ENCODE measurements at places on chromosomes 2 and 18.
A peak's percentile ranks its signal among the peaks of the same experiment; 100 is the strongest.

GRCh38 chr18:46565256-46565655, 91.8 kb downstream of the LOXHD1 start:
- DNase-seq = no peak

- DNase-seq = no peak
These were observed 245.6 kb downstream of the NDUFA10 start for GRCh38 chr2:239779584-239779983.

GRCh38 chr18:5173236-5173635, 23.8 kb downstream of the AKAIN1 start:
- no peak for DNase-seq

DNA sequence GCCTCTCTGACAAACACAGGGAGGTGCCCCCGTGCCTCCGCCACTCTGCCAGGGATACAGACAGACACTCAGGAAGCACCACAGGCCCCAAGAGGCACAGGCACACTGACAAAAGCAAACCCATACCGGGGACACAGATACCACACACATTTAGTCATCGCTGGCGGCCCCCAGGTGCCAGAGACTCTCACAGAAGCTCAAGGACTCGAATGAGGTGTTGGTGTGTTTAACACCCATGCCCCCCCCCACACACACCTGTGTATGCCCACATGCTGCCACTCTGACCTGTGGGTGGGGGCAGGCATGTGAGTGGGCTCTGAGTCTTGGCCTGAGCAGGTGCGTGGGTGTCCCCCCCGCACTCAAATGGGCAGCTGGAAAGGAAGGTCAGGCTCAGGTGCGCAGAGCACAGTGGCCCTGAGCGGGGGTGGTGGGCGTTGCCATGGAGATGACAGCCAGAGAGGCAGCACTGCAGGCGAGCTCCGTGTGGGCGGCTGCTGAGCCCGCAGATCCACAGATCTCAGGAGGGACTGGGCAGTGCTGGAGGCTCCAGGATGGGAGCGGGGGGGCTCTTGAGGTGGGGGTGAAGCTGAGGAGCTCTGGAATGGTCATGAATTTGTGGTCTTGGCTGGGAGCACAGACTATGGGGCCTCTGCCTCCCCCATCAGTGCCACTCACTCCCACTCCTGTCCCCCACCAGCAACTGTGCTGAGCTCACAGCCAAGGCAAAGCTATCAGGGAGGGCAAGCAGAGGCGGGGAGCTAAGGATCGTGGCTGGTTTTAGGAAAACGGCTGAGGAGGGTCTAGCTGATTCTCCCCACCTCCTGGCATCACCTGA, 73.9 kb upstream of the TAF1B start:
- DNase-seq = no peak

DNA sequence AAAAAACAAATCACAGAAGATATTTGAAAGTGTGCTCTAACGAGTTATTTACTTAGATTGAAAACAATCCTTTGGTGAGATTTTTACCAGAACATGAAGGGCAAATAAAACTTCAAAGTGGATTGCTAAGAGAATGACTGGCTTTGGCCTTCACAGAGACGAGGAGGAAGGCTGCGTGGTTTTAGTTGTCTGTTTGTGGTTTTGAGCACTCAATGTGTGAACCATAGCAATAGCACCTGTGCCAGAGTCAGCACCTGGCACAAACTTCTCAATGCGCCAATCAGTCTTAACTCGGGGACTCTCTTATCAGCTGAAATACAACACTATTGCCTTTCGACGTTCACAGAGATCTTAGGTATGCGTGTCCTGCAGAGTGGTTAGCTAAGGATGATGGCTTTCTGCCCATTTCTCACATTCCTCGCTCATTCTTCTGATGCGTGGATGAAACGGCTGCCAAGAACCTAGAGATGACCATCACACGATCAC, 70.0 kb downstream of the MBP start:
- no peak for DNase-seq

DNA sequence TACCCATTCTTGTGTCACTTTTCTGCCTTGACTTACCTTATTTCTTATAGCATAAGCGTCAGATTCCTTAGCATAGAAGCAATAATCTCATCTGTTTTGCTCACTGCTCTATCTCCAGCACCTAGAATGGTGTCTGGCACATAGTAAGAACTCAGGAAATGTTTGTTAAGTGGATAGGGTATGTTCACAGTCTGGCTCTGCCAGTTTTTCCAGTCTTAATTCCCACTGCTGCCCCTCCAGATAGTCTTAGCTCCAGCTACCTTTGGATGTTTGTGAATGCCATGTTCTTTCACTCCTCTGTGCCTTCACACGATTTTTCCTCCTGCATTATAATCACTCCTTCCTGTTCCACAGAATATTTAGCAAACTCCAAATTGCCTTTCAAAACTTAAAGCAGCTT, 29.0 kb downstream of the DNAJC10 start:
- no peak for DNase-seq

DNA sequence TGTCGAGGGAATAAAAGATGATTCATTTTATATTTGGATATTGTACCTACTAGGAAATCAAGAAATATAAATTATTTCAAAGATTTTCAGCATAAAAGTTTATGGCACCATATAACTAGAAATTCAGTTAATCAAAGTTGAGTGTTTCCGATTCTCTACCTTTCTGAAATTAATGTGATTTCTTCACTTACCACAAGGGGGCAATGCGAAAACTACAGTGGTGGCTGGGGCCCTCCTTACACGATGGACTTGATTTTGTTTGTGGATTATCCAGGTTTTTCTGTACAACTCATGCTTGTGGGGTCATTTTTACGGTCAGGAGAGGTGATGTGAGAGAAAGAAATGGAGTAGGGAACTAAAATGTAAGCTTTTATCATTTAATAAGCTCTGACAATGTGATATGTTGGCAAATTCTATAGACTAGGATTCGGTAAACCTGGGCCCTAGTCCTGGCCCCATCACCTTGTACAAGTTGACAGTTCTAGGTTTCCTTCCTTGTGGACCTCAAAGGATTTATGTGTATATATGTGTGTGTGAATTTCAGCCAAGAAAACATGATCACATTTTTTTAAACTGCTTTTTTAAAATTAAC, 47.6 kb downstream of the G6PC2 start:
- DNase-seq = no peak

DNA sequence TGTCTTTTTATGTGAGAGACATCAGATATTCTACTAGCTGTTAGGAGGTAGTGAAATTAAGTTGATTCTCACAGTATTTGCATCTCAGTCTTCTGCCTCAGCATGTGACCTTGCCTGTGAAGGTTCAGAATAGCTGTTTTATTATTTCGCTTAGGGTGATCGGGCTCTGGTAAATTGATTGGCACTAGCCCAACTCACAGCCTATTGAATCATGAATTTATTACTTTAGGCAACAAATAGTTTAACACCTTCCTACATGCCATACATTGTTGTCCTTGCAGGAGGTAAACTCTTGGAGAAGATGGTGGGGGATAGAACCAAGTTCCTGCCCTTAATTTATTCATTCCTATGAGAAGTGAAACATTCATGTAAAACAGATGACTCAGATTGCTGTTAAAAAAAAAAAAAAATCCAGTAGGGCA, 101.9 kb downstream of the GPD2 start:
- no peak for DNase-seq

GRCh38 chr2:169362894-169363559, 693 bp upstream of the LRP2 start:
- DNase-seq = no peak

DNA sequence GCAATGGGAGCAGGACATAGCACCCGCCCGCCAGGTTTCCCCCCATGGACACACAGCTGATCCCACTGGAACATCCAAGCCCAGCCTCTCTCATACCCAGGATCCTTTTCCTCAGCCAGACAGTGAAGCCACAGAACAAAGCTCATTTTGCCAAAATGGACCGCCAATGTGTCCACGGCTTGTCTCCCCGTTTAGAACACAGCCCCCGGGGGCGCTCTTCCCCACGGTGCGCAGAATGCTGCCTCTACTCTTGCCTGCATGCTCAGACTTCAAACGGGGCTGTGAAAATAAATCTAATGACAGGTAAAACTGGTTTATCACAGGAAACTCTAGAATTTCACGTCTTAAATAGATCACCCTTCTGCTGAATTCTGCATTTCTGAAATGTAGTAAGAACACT, 548.5 kb upstream of the ID2 start:
- DNase-seq = no peak

DNA sequence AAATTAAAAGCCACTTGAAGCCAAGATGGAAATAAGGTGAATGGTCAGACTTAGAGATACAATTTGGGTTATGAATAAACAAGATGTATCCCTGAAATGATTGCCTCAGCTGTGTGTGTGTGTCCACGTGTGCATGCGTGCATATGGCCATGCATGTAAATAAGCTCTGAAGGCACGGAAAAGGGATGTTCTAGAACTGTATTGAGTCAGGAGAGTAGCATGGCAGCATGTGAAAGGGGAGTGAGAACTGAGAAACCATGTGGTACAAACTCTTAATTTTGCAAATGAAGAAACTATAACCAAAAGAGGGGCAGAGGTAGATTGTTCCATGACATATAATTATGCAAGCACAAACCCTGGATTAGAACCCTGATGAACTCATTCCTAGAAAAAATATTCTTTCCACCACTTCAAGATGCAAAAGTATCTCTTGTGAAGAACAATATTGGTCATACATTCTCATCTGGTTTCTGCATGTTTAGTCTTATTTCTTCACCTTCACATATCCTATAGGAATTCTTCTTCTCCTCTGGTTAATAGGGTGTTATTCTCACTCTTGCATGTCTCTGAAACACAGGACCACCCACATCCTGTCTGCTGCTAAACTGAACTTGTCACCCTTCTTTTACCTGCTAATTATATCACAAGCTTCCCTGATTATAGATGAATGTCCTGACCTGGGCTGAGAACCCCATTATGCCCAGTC, 455.8 kb downstream of the SETBP1 start:
- no peak for DNase-seq

- peak; percentile 50 for DNase-seq
These were observed 174.0 kb downstream of the SMAD2 start for GRCh38 chr18:47756364-47757016.

- no peak for DNase-seq
These were observed 113.5 kb downstream of the KCTD1 start for GRCh38 chr18:26434887-26435286.

DNA sequence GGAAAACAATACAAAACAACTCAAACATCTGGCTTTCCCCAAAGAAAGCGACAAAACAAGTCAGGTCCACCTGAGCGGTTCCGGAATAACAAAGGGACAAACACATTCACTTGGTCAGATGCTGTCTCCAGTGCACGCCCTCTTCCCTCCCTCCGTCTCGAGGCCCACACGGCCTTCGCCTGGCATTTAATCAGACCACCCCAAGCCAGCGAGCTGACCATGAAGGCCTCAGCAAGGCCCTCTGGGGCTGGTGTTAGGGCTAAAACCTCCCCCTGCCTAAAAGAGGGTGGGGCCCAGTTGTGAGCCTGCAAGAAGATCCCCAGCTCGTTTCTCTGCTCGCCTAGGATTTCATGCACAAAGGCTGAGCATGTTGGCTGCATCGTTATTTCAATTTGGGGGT, 180.3 kb downstream of the EIPR1 start:
- DNase-seq = no peak

DNA sequence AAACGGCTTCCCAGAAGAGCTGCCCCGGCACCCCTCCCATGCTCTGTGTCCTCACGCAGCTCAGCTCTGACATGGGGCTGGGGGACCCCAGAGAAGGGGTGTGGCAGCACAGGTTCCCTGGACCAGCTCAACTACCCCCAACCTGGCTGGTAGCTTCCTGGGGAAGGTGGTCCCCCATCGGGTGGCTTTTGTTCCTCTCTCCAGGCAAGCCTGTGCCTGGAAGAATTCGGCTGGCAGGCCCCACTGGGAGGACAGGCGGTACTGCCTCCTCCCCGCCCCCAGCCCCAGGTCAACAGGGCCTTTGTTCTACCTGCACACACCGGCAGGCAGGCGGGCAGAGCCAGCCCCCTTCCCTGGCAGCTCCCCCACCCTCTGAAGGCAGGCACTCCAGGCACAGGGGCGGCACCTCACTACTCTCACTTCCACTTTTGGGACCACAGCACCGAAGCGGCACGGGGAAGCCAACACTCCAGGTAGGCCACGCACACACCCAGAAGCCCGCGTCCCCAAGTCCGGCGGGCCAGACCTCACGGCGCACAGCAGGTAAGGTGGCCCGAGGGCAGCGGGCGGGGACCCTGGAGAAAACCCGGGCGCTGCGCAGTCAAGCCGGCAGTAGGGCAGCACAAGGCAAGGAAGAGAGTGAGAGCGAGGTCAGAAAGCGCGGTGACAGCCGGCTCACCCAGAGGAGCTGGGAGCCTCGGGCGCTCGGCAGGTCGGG, 1.3 kb downstream of the HS6ST1 start:
- no peak for DNase-seq

DNA sequence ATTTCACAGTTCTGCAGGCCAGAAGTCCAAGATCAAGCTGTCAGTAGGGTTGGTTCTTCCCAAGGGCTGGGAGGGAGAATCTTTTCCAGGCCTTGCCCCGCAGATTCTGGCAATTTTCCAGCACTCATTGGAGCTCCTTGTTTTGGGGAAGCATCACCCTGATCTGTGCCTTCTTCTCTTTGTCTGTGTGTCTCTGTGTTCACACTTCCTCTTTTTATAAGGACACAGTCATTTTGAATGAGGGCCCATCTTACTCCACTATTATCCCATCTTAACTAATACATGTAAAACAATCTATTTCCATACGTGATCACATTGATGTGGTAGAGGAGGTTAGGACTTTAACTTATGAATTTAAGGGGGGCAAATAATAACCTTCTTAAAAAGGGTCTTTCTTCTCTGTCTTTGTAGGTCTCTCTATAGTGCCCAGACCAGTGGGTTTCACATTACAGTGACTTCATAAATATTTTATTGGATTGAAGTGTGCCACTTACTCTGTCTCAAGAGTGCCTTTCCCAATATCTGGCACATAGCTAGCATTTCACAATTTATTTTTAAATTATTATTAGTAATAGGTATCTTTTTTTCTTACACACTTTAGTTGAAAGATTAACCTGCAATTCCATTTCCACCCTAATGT, 68.9 kb upstream of the CBLN2 start:
- DNase-seq = no peak

DNA sequence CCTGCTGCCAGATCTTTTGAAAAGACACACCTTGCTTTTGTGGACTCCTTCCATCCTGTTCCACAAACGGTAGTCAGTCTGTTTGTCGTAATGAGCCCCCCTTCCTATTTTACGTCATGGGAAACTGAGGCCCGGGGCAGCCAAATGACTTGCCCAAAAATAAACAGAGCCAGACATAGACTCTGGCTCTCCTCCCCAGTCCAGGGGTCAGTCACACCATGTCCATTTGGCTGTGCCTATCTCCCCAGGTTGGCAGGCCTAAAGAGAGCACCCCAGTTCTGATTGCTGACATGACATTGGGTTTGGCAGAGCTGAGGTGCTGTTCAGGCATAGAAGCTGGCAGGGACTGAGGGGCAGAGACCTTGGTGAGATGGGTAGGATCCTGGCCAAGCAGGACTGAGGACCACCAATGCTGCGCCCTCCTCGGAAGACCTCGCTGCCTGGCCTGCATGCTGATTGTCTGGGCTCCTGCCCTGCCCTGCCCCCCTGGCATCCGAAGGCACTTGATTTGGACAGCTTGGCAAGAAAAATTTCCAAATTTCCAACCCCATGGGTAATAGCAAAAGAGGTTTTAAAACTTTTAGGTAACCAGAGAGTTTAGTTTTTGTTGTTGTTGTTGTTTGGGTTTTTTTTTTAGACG, 335.4 kb downstream of the DYSF start:
- no peak for DNase-seq

GRCh38 chr18:50848061-50848551, 28.3 kb upstream of the MRO start:
- DNase-seq = no peak

- no peak for DNase-seq
These were observed 1601.8 kb downstream of the LRP1B start for GRCh38 chr2:140528982-140529381.

Measured in stimulated activated CD8-positive, alpha-beta memory T cell treated with anti-CD3 and anti-CD28 coated beads, Interleukin-2, amount 100 ng/mL, for 48 hours (primary cell).